ENCODE measurements at places on chromosomes 7 and 10.

DNA sequence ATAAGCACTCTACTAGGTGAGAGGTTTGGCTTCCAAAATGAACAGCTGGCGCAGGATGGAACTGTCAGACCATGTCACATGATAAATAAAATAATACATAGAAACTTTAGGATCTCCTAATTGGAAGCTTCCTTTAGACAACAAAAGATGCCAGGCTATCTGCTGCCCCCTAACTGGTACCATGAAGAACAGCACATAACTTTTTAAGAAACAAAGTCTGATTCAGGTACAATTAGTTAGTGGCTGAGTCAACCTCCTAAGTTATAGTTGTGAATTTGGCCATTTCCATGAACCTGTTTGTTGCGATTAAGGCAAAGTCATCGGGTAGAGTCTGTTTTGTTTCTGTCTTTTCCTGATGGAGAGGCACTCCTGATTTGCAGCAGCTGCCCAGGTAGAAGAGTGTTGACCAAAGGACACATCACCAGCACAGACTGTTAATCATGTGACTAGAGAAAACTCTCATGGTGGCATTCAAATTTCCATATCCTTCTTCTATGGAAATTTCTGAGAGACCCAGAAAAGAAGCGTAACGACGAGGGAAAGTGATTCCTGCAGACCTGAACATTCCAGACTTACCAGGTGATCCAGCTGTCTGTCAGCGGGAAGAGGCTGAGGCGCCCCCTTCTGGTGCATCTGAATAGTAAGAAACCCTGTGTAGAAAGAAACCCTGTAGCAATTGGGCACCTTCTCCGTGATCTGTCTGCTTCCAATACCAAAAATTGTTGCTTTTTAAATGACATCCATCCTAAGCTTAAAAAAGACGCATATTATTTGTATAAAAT, 8.6 kb upstream of the INHBA start:
- peak; percentile 52 for DNase-seq

GRCh38 chr10:85643171-85643844, 723.3 kb downstream of the GRID1 start:
- DNase-seq, result no peak

GRCh38 chr7:15005672-15006071, 103.1 kb upstream of the DGKB start:
- no peak for DNase-seq

GRCh38 chr10:124149189-124150042, 56.0 kb upstream of the CHST15 start:
- DNase-seq, result peak; percentile 51

DNA sequence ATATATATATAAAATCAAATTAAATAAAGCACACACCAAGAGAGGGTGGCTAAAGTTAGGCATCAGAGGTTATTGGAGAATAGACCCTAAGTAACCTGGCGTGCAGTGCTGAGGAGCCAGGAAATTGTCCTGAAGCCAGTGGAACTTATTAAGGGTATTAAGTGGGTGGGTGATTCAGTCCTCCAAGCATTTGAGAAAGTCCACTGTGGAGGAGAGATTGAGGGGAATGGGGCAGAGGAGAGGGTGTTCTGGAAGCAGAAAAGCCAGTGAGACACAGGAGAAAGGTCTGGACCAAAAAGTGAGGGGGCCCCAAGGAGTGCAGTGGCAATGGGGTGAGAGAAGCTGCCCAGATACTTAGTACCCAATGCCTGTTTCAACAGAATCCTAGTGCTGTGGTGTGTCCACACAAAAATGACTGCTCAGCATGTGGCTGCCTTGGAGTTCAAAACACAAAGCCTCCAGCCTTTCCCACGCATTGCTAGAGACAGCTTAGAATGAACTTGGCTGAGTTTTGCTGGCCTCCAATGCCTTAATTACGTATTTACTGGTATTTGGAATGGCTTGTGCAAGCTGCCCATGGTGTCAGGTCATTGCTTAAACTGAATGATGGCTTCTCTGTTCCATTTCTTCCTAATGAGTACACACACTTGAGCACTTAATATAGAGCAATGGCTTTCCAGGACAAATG, 44.9 kb upstream of the CHST15 start:
- DNase-seq, result no peak

DNA sequence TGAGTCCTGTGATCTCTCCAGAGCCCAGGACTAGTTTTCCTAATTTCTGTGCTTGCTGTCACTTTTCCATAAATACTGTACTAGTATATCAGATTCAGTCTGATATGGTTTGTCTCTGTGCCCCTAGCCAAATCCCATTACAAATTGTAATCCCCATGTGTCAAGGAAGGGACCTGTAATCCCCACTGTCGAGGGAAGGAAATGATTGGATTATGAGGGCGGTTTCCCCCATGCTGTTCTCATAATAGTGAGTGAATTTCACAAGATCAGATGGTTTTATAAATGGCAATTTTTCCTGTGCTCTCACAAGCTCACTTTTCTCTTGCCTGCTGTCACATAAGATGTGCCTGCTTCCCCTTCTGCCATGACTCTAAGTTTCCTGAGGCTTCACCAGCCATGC, 54.8 kb upstream of the IFRD1 start:
- DNase-seq, result no peak

DNA sequence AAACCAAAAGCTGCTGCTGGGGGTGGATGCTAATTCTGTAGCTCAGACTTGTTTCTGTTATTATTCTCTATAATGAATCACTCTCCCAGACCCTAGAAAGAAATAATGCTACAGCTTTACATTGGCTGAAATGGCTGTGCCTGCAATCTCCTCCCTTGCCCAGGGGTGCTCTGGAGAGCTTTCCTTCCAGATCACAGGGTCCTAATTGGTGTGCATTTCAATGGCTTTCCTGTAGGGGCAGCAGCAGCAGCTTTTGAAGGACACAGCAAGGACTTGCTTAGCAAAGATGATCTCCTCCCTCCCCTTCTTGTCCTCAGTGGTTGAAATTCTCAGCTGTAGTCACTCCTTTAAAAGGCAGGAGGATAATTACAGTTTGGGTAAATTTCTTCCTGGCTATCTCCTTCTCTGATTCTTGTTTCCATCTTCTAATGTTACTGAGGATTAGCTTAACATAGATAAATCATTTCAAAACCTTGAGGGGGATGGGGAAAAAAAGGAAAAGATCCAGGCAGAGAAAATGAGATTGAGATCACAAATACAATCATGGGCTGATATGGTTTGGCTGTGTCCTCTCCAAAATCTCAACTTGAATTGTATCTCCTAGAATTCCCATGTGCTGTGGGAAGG, 120.2 kb upstream of the CTTNBP2 start:
- peak; percentile 63 for DNase-seq

- DNase-seq, result no peak
Observed at GRCh38 chr7:90092506-90092905, 61.8 kb upstream of the STEAP1 start.

GRCh38 chr7:135490783-135491182, 19.1 kb downstream of the CNOT4 start:
- DNase-seq, result no peak

DNA sequence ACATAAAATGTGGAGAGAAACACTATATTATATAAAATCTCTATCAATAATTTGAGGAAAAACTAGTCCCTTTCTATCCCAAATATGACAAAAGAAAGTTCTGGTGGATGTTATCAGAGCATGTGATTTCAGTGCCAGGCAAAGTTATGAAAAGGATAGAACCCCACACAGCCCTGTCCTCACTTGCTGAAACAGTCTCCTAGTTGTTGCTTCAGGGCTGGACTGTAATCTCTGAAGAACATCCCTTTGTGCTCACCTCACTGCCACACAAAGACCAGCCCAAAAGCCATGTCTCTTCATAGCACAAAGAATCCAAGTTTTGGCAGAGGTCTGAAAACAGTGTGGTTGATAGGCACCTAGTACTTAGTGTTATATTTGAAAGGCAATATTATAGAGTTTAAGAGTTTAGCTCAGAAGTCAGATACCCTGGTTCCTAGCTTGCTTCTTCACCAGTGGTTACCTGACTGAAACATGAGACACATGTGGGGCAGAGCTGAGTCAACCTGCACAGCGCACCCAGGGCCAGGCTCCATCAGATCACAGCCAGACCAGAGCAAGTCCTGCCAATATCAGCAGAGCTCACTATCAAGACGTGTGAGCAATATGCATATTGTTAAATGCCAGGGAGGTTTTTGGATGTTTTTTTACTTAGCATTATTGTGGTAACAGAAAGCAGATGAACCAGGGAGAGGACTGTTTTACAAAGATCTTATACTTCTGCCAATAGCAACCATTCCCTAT, 25.0 kb downstream of the CYP3A7 start:
- no peak for DNase-seq

DNA sequence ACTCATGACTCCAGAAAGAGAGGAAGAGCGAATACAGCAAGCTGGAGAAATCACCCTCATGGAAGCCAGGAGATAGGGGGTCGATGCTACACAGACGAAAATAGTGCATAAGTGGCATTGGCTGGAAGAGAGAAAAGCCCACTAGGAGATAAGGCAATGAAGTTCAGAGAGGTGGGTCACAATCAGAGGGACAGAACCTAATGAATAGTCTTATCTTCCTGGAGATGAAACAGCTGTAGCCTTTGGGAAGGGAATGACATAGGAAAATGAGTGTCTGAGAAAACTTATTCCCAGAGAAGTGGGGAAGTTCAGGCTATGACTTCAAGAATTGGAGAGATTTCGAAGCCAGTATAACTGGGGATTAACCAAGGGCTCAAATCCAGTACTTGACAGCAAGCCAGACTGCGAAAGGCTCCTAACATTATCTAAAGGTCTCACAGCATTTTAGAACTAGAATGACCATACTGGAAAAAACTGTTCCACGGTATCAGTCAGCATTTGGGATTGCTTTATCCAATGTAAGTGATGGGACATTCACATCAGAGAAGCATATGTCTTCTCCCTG, 211.1 kb downstream of the ZNF365 start:
- DNase-seq, result no peak

DNA sequence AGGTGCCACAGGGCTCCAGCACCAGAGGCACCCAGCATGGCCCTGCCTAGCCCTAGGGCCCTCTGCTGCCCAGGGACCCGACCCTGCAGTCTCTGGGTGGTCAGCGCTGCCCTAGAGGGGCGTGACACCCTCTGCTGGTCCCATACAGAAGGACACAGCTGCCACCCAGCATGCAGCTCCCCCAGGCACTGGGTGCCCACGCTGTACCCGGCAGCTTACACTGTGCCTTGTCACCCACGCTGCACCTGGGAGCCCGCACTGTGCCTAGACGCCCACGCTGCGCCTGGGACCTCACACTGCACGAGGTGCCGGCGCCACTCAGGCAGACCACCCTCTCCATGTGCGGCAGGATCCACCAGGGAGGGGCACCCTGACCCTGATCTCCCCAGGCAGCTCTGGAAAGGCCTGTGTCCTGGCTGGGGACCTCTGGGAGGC, 55.2 kb downstream of the PWWP2B start:
- DNase-seq, result peak; percentile 16

- DNase-seq, result peak; percentile 93
Observed at GRCh38 chr10:42753126-42753506, 29.5 kb upstream of the BMS1 start.

GRCh38 chr7:127905021-127905420, 126.2 kb downstream of the LRRC4 start:
- no peak for DNase-seq

DNA sequence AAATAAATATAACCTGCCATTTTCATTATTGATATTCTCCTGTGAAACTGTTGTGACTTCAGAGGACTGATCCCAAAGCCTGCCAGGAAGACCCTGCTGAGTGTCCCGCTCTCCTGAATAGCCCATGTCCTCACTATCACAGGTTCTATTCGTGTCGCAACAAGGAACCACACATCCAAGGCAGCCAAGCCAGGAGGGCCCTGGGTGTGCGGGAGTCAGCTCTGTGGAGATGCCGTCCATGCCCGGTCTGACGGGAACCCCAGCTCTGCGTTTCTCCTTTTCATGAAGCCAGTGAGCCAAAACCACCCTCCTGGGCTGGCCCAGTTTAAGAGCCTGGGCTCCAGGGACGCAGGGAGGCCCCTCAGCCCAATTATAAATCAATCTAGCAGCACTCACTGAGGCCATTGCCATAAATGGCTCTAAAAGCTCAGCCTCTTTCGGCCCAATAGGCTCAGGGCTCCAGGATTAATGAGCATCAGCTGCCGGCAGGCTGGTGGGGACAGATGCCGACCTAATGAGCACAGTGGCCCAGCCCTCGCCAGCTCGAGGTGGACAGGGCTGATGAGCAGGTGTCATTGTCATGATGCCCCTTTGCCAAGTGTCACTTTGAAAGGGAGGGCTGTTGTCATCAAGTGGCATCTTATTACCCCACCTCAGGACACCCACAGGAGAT, 177.9 kb downstream of the PLXNA4 start:
- peak; percentile 74 for DNase-seq

GRCh38 chr7:70580161-70580560, 551.8 kb upstream of the GALNT17 start:
- no peak for DNase-seq

- peak; percentile 7 for DNase-seq
Observed at GRCh38 chr10:1567152-1567551, 170.2 kb downstream of the ADARB2 start.

- no peak for DNase-seq
Observed at GRCh38 chr7:55441774-55442522, 76.8 kb downstream of the LANCL2 start.

- no peak for DNase-seq
Observed at GRCh38 chr10:110416776-110417711, 80.7 kb upstream of the DUSP5 start.

DNA sequence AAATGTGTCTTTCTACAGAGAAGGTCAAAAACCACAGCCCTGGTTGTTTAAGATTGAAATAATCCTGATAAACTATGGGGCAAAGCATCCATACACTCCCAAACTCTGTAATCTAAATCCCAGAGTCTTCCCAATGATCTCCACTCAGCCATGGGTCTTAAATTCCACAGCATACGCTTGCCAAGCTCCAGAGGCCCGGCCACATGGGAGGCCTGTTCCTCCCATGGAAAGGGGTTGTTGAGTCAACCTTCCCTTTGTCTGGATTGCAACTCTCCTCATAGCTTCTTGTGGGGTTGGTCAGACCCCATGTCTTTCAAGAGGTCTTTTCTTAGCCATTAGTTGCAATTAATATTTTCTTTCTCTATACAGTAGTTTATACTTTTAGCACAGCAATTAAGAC, 718 bp upstream of the STEAP4 start:
- DNase-seq, result no peak

DNA sequence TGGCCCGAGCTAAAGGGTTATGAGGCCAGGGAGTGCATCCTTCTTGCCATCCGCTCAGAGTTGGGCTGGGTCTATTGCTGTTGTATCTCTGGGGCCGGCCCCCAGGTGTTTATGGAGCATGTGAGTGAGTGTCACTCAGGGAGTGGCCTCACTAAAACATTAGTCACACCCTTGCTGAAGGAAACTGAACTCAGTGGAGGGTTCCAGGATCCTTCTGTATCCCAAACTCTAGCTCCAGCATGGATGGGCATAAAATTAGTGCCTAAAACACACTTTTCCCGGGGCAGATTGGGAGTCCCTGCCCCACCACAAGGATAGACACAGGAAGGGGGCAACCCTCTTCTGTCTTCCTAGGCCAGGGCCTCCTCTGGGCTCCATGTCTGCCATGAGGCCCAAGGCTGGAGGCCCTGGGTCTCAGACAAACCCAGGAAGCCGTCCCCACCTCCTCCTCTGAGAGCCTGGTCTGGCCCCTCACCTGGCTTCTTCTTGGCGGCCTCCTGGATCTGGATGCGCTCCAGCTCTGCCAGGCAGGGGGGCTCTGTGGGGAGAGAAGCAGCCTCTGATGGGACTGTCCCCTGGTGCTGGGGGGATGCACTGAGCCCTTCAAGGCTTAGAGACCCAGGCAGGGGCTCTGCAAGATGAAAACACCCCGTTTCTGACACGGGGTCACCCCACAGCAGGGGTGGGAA, 24.5 kb downstream of the SPOCK2 start:
- no peak for DNase-seq
